ENCODE measurements at places on chromosomes 11 and 22. TPM values are rescaled to one million over a fixed set of nuclear protein-coding genes. Genes with fewer than 3 reads are reported as not detected.

- DNase-seq: no peak
Measured at GRCh38 chr11:88158081-88158480, 17.2 kb downstream of the RAB38 start.

- no peak for DNase-seq
Measured at GRCh38 chr11:66047541-66048365, 1.2 kb downstream of the GAL3ST3 start.

GRCh38 chr11:127789927-127790326 is 789.4 kb upstream of the KIRREL3 start:
- no peak for DNase-seq

Gene LMNTD2
- 1.3 TPM for total RNA-seq

Gene CSRP3
- not detected for total RNA-seq

Gene MPZL3
- total RNA-seq: 49.1 TPM
